ENCODE measurements at places on chromosomes 5 and 9.
A peak's percentile ranks its signal among the peaks of the same experiment; 100 is the strongest.

GRCh38 chr9:120860083-120860482 is 16.9 kb downstream of the PHF19 start:
- DNase-seq = no peak

GRCh38 chr9:72635197-72635596 is 113.8 kb downstream of the TMC1 start:
- no peak for DNase-seq

DNA sequence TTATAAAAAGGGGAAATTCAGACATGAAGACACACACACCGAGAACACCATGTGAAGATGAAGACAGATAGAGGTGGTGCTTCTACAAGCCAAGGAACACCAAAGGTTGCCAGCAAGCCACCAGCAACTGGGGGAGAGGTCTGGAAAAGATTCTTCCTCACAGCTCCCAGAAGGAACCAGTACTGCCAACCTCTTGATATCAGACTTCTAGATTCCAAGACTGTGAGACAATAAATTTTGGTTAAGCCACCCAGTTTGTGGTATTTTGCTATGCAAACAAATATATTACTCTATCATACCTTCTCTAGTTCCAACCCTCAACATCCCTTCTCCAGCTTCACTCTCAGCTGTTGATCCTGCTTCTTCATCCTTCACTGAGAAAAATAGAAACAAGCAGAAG is 451.1 kb downstream of the EBF1 start:
- DNase-seq = peak; percentile 44

DNA sequence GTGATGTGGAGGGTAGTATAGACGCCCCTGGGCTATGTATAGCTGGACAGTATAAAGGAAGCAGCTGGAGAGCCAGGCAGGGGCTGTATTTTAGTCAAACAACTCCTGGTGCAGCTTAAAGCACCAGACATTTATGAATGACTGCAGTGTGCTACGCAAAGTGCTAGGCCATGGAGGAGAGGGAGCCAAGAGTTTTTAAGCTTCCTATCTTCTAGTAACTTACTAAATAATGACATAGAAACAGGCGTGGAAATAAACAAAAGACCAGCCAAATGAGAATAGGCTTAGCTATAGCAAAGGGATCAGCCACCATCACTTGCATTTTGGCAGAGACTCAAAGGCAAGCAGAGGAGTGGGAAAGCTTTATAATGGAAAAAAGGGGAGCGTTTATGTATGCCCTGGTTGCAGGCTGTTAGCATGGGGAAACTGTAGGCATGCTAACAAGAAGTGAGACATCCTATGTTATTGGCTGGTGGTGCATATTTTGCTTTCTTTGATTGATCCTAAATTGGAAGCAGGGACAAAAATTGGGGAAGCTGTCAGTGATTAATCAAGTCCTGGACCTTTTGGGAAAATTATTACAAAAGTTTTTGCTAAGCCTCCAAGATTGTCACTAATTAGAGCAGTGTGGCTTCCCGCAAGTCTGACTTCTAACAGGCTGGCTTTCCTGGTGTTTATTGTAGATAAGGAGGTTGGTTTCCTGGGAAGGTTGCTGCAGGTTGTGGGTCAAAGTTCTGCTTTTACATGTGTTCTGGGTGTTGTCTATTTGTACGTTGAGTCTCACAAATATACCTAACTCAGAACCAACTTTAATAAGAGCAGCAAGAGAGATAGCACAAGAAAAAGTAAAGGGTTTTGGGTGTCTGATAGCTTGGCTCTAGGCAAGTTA is 46.6 kb downstream of the RAB3C start:
- DNase-seq = no peak

GRCh38 chr9:130288926-130289690 is 23.5 kb downstream of the HMCN2 start:
- DNase-seq = no peak

DNA sequence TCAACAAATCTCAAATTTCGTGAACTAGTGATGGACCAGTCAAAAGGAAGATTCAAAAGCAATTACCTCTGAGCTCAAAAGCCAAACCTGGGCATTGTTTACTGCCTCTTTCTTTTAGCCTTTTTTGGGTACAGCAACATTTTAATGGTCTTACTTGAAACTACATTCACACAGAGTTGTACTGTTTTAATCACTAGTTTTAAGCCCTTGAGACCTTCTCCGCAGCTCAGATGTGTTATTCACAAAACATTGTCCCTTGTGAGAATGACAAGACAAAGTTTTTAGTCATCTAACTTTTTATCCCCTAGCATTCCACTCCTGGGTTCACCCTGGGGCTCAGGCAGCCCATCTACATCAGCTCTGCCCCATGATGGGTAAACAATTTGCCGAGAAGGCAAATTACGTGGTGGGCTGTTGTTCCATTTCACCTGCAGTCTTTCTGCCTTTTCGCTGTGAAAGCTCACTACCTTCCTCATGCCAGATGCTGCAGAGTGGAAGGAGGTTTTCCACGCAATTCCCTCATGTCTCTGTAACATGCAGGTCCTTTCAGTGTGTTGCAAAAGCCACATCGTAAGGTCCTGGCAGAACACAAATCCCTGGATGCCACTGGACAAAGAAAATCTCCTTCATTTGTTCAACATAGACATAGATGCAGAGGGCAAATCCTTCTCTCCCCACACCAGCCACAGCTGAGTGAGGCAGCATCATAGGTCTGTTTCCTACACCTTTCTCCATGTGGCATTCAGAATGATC is 175.7 kb downstream of the EBF1 start:
- no peak for DNase-seq

DNA sequence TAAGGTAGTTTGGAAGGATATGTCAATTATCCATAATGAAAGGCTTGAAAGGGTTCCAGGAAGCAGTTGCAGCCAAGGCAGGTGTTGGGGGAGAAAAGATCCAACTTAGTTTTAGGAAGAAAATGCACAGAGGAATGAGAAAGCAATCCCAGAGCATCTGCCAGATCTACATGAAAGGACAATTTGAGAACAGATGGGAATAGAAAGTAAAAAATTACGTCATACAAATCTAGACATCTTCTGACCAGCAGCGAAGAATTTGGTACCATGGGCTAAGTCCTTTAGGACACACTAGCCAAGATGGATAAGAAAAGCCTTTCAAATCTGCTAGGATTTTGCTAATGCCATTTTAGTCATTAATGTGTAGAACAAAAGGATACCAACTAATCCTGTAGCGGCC is 244.1 kb upstream of the PRR16 start:
- no peak for DNase-seq

DNA sequence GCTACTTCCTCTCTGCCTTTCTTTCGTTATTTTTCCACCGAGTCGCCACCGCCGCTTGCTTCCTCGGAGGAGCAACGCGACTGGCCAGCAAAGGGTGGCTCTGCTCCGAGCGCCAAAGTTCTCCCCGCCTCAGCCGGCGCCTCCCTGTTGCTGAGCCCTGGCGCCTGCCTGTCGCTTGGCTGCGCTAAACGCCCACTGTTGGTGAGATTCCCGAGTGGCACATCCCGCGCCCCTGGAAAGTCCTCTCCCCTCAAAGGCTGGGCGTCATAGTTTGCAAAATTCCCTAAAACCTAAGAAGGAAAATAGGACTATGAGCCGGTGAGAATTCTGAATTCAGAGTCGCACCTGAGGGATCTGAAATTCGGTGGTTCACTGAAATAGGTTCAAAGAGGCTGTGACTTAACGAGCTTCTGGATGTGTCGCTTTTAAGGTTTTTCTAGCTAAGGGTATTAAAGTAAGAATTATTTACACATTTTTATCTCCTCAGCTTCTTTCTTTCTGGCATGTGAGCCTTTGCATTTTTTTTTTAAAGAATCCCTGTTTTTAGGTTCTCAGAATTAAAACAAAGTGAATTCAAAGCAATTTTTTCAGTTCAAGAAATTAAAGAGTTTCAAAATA is at the start of gene GRIN3A:
Gene GRIN3A, minus strand, starts transcription at position 82 of the 618 bp plus-strand sequence. CDS start 668 bp downstream, outside the sequence.
- peak; percentile 1 for DNase-seq

- DNase-seq = no peak
Observed at GRCh38 chr9:109886617-109887016, 106.6 kb downstream of the PALM2AKAP2 start.

DNA sequence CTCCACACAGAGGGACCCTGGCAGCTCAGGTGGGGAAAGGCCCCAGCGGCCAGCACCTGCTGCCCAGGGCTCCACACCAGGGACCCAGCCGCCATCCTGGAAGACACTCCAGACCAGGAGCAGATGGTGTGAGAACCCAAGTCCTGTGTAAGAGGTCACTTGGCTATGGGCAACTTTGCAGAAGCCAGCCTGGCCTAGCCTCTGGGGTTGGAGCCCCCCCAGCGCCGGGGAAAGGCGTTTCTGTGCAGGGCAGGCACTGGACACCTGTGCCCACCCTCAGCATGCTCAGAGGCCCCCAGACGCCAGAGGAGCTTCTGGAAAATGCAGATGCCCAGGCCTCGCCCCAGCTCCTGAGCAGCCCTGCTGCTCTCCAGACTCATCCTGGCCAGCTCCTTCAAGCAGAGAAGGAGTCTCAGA is 34.0 kb downstream of the RASGEF1C start:
- no peak for DNase-seq

DNA sequence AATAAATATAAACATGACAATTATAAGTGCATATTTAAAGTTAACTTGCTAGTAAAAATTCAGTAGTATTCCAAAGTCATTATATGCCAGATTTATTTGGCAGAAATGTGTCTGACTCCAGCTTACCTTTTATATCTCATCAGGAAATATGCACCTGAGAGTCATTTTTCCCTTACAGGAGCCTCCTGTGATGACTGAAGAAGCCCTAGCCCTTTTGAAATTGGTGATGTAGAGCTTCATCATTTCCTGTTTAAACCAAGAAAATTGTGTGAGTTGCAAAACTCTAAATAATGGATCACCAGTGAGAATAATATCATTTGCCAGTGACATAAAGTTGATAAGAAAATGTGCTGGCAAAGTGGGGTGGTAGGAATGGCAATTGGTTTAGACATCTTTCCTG is 42.1 kb upstream of the CTNND2 start:
- DNase-seq = no peak

- peak; percentile 23 for DNase-seq
Observed at GRCh38 chr5:76104027-76104426, 20.8 kb downstream of the SV2C start.

GRCh38 chr5:102090770-102091169 is 205.3 kb downstream of the SLCO4C1 start:
- peak; percentile 0 for DNase-seq

DNA sequence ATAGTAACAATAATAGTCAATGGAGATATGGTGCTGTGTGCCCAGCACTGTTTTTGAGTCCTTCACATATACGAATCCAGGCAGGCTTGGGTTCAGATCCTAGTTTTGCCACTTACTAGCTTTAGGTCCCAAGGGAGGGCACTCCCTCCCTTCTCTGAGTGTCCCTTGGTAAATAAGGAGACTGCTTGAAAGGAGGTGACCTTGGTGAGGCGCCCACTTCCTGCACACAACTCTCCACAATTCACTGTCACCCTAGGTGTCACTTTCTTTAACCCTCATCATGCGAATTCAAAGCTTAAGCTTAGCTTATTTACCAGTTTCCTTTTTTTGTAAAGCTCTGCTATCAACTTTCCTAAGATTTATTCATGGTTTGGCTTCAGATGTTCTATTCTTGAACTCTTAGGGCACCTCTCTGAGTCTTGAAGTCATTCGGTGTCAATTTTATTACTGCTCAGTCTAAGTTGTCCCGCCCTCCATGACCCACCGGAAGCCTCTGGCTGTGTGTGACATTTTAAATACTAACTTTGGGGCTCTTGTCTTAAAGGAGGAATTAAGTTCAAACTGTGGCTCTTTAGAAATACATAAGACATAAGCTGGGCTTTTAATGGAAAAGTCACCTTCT is 170.7 kb upstream of the ZNF618 start:
- DNase-seq = no peak

DNA sequence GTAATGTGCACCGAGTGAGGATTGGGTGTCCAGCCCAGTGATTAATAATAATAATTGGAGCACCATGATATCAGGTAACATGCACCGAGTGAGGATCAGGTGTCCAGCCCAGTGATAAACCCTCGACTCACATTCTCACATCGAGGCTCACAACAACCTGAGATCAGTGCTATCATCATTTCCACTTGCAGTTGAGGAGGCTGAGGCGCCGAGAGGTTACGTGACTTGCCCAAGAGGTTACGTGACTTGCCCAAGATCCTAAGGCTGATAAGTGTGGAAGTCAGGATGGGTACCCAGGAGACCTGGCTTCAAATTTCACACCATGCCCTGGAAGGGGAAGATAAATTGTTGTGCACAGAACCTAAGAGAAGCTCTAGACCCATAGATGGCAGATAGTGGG is 189.4 kb downstream of the MED10 start:
- no peak for DNase-seq

- no peak for DNase-seq
Observed at GRCh38 chr9:34716711-34717110, 6.8 kb upstream of the CCL21 start.

- DNase-seq = no peak
Observed at GRCh38 chr9:108631496-108632285, 224.1 kb downstream of the ACTL7B start.

GRCh38 chr9:38443181-38443580 is 18.9 kb upstream of the IGFBPL1 start:
- peak; percentile 69 for DNase-seq

DNA sequence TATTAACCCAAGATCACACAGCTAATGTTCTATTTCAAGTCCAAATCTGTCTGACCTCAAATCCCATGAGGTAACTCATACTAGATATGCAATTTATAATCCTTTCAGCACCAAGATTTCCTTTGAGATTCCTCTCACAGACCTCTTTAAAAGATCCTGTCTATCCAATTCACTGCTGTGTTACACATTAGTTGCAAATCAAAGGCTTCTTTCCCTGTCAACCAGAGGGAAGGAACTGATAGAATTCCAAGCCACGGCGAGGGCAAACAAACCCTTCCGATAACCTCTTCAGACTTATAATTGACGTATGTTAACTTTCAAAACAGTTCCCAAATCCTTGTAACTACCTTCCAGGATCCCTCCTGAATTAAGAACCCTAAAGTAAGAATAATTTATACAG is 168.9 kb downstream of the DRD1 start:
- no peak for DNase-seq

- DNase-seq = no peak
Observed at GRCh38 chr9:81649475-81650240, 39.7 kb downstream of the TLE1 start.

- DNase-seq = no peak
Observed at GRCh38 chr9:101467690-101468089, 32.1 kb upstream of the ALDOB start.

GRCh38 chr9:652914-653313 is 188.6 kb upstream of the DMRT1 start:
- no peak for DNase-seq

GRCh38 chr5:121500310-121500709 is 351.4 kb upstream of the FTMT start:
- no peak for DNase-seq

- DNase-seq = no peak
Observed at GRCh38 chr9:21672761-21673160, 129.7 kb upstream of the MTAP start.

DNA sequence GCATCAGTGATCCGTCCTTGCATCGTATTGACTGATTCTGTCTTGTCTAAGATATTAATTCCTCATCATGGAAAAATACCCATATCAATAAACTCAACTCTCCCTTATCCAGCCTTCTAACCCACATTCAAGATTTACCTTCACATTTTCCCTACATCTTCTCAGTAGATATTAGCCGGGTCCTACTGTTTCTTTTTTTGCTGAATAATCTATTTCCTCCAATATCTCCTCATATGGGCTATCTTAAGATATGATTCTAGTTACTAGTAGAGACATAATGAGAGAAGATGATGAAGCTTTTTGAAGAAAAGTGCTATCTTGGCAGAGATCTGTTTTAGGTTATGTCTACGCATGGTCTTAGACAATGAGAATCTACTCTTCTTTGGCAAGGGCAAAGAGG is 785.8 kb downstream of the BRINP1 start:
- DNase-seq = no peak
